ENCODE measurements at places on chromosomes 7 and 10. TPM values are rescaled to one million over a fixed set of nuclear protein-coding genes. Genes with fewer than 3 reads are reported as not detected.

CTTNBP2 gene
- total RNA-seq, result 1.0 TPM

- no peak for DNase-seq
Observed at GRCh38 chr7:127527561-127527960, 57.8 kb downstream of the GCC1 start.

KBTBD2 gene
- 36.8 TPM for total RNA-seq

- no peak for DNase-seq
Observed at GRCh38 chr7:138814816-138815332, 16.9 kb upstream of the ATP6V0A4 start.

GRCh38 chr7:29511337-29511736, 52.3 kb upstream of the PRR15 start:
- DNase-seq, result no peak

- DNase-seq, result no peak
Observed at GRCh38 chr7:85699482-85699881, 512.6 kb upstream of the SEMA3D start.

DNA sequence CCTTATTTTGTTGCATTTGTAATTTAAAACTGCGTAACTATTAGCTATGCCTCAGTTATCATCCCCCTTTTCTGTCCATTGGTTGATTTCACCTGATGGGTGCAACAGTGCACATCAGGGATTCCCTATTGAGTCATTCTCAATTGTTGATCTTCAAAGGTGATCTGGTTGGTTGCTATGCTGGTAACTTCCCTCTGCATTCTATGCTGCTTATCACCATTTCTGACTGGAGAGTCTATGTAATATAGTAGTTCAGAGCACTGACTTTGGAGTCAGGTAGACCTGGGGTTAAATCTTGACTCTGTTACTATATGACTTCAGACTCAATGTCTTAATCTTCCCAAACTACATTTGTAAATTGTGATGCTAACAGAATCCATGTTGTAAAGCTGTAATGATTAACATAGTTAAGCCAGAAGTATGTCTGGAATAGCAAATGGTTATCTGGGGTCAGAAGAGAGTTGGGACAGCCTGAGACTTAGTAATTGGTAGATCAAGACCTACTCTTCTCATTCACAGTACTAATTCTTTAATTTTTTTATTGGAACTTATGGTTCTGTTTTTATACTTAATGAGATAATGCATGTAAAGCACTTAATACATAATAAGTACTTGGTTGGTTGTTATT, 38.1 kb downstream of the EXOC6 start:
- DNase-seq, result no peak

DNA sequence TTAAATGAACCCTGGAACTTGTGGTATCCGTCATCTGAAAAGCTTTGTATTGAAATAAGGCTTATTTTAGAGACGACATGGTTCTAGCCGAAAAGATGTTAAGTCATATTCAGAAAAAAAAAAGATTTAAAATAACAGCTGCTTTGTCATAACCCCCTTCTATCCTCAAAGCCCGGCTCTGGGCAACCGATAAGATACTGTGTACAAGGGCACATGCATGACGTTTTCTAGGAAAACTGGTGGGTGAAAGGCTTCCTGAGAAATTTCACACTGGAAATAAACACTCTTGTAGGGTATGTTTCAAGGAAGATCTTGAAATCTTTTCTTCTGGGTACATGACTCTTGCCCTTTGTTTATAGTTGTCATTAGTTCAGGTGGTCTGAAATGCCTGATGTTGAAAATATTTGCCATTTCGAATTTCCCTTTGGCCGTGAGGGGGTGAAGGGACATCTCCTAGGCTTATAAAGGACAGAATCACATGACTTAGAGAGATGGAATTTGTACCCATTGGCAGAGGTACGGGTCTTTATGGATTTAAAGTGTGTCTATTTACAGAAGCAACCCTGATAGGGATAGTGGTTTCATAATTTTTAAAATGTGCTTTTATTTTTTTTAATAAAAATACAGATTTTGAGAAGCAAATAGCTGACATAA, 232.5 kb downstream of the PTEN start:
- DNase-seq, result no peak

- no peak for DNase-seq
Observed at GRCh38 chr7:151008143-151008510, 16.2 kb downstream of the ATG9B start.

DNA sequence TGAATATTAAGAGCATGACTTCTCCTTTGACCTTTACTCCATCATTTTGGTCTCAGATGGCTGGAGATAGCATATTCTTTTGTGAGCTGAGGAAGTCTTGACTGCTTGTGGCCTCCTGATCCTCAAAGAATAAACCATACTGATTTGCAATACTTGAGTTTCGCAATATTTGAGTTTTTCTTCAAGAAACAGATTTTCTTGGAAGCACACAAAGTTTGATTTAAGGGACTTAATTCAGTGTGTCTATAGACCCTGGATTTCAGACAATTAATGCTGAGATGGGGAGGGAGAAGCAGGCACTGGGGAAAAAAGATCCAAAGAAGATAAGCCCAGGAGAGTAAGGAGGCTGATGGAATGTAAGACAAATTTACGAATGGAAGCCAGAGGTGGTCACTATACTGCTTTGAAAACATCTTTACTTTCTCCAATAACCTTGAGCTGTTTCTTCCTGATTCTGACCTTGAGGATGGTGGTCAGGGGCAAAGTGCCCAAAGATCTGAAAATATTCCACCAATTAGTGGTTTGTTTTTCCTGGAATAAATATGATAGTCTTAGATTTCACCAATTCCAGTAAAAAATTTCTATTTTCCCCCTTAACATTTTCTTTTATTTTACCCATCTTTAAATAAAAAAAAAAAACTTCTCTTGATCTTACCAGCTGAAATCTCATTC, 7.5 kb downstream of the EPDR1 start:
- DNase-seq, result no peak

ADAM22 gene
- 4.2 TPM for total RNA-seq

TMEM270 gene
- 0.72 TPM for total RNA-seq

DNA sequence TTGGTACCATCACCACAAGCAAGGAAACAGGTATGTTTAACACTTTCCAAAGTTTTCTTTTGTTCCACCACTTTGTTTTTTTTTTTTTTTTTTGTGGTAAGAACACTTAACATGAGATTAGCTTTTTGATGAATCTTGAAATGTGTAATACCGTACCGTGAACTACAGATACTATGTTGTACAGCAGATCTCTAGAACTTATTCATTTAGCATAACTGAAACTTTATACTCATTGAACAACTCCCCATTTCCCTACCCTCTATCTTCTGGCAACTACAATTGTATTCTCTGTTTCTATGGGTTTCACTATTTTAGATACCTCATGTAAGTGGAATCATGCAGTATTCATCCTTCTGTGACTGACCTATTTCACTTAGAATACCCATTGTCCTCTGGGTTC, 162.7 kb upstream of the ITGB1 start:
- no peak for DNase-seq

- no peak for DNase-seq
Observed at GRCh38 chr7:139389774-139390173, 30.1 kb downstream of the LUC7L2 start.

DNA sequence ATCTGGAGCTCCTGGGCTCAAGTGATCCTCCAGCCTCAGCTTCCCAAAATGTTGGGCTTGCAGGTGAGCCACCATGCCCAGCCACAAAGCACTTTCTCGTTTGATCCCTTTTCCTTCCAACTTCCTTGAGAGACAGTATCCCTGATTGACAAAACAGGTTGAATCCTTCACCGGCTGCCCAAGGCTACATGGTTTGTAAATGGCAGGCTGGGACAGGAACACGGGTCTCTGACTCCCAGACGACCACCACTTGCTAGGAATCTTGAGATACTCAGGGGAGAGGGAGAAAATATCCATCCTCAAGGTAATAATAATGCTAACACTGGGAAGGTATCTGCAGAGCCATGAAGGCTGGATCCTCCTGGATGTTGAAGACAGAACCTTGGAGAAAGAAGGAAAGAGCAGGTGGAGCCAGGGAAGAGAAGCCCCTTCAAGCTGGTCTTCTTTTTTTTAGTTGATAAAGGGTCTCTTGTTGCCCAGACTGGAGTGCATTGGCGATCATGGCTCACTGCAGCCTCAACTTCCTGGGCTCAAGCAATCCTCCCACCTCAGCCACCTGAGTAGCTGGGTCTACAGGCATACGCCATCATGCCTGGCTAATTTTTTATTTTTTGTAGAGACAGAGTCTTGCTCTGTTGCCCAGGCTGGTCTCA, 19.8 kb downstream of the MMRN2 start:
- no peak for DNase-seq

DNA sequence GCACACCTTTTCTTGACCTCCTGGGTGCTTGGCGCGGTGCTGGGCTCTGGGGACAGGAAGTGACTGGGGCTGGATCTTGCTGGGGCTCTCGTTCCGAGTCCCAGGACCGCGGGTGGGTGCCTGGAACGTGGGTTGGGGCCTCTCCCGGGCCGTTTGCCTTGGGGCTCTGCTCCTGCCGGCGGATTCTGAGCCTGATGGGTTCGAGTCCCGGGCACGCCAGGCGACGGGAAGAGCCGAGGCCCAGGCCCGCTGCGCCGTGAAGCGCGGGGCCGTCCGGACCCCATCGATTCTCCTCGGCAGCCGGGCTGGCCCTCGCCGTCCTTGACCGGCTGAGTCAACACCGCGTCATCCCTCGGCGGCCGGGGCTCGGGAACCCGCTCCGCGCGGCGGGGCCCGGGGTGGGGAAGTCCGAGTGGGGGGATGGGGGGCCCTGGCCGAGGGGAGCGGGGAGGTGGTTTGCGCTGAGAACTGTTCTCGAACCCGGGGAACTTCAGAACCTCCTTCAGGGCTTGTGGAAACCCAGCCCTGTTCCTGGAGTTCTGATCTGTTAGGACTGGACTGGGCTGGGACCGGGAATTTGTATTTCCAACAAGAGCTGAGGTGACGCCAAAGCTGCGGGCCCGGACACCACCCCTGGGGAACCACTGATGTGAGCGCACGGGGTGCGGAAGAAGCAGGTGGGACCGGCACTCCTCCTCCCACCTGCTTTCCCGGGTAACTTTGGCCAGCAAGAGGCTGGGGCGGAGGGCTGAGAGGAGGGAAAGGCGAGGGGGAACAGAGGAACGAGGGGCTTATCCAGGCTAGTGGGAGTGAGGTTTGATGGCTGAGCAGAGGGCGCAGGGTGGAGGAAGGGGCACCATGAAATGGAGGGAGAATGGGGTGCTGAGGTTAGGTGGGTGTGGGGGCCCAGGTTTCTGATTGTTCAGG, 6.2 kb downstream of the HHEX start:
- DNase-seq, result no peak

CH25H gene
- total RNA-seq, result 0.10 TPM

GRCh38 chr7:28465697-28466096, 53.4 kb downstream of the CREB5 start:
- DNase-seq, result no peak

- no peak for DNase-seq
Observed at GRCh38 chr10:22301193-22301592, 15.0 kb upstream of the COMMD3 start.

- no peak for DNase-seq
Observed at GRCh38 chr10:75375838-75376237, 25.7 kb downstream of the ZNF503 start.

BZW2 gene
- 80.9 TPM for total RNA-seq

NKX2-3 gene
- 0.15 TPM for total RNA-seq

DNA sequence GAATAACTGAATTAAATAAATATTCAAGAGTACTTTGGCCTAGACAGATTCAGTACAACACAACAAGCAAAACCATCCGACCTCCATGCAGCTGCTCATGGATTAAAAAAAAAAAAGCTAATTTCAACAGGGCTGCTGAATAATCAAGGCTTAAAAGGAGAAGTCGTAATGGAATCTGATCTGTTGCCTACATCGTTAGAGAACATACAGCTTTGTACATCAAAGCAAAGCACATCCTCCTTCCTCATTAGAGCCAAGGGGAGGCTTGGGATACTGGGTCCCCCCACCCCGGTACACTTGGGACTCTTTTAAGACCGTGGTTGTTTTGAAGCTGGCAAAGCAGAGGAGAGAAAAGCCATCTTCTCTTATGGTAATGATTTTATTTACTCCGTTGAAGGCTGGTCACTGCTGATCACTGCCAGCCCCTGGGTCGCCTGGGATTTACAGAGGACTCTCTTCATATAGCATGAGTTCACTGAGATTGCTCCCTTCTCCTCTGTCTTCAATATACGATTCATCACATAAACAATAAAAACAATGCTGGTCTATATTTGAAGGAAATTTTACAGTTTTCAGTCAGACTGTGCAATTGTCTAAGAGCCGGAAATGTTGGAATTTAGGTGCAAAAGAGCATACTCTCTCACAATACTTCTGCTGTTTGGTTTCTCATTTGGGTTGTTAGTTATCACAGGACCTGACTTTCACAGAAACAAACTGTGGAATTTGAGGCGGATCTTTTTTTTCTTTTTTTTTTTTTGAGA, 148.8 kb downstream of the FAM107B start:
- DNase-seq, result no peak

DNA sequence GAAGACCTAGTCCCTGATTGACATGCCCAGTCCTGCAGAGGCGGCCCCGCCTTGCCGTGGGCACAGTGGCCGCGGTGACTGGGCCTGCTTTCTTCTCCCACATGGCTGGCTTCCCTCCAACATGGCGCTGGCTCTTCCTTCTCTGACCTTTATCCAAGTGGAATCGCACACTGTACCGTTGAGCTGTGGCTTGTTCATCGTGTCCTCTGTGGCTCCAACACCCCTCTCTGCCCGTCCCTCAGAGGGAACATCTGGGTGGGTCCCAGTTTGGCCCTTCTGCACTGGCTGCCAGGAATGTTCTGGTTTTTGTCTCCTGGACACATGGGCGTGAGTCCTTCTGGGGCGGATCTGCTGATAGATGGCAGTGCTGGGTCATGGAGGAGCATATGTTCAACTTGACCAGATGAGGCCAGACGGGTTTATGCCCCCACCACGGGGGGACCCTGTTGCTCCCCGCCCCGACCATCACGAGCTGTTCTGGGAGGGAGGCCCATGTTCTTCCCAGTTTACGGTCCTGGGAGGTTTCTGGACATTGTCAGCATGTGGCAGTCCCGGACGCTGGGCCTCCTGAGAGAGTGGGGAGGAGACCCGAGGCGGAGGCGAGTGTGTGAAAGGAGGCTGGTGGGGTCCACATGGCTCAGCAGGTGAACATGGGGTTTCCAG, 63.5 kb downstream of the LHPP start:
- DNase-seq, result no peak

- no peak for DNase-seq
Observed at GRCh38 chr10:113716109-113716910, 35.2 kb upstream of the PLEKHS1 start.

Measured in Panc1 (cell line).